Mesendoderm (in vitro differentiated cells): ENCODE measurements at places on chromosomes 13 and 19.

DNA sequence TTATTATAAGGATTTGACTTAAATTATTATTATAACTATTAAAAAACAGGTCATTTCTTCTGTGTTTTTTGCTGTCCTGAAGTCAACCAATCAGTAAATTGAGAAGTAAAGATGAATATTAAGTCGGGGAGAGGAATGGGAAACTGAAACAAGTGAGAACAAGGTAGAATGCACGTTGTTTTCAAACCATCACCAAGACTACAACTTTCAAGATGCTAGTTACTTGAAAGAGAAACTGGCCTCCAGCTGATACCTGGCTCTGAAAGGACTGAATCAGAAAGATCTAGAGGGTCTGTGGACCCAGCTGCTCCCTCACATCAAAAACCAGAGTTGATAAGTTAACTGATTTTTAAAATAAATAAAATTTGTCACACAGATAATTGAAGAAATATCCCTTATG lies 1301.5 kb upstream of the ATXN8OS start:
- DNase-seq = no peak

DNA sequence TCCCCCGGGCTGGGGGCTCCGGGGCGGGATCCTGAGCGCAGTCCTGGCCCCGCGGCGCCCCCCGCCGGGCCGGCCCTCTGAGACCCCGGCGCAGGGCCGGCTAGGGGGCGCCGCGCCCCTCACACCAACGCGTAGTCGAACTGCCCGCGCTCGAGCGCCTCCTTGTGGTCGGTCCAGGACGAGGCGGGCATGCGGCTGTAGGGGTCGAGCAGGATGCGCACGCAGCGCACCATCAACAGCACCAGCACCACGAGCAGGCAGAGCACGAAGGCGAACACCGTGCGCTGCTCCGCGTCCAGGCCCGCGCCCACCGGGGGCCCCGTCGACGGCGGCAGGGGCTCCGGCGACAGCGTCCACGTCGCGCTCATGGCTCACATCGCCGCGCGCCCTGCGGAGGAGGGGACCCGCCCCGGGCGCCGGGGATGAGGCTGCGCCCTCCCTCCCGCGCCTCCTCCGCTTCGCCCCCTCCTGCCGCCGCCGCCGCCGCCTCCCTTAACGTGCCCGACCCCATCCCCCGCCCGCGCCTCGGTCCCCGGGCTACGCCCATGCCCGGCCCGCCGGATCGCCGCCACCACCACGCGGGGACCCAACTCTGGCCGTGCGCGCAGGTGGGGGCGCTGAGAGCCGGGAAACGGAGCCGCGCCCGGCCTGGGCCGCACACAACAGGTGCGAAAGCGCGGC lies 624 bp downstream of the CTXN1 start:
- DNase-seq = peak; percentile 91

- DNase-seq = no peak
Observed at GRCh38 chr13:48318821-48319511, 15.4 kb downstream of the RB1 start.

DNA sequence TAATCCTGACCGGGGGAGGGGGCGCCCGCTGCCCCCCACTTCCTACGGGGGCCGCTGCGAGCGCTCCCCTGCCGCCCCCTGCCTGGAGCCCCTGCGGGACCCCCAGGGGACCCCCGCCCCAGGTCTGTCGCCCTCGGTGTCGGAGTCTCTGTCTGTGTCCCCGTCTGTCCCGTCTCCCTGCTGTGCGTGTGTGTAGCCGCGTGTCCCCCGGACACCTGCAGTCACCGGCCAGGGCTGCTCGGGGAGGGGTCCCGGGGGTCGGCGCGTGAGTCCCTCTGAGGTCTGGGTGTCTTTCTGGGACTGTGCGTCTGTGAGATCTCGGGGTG lies 7.7 kb upstream of the NFIC start:
- no peak for DNase-seq

DNA sequence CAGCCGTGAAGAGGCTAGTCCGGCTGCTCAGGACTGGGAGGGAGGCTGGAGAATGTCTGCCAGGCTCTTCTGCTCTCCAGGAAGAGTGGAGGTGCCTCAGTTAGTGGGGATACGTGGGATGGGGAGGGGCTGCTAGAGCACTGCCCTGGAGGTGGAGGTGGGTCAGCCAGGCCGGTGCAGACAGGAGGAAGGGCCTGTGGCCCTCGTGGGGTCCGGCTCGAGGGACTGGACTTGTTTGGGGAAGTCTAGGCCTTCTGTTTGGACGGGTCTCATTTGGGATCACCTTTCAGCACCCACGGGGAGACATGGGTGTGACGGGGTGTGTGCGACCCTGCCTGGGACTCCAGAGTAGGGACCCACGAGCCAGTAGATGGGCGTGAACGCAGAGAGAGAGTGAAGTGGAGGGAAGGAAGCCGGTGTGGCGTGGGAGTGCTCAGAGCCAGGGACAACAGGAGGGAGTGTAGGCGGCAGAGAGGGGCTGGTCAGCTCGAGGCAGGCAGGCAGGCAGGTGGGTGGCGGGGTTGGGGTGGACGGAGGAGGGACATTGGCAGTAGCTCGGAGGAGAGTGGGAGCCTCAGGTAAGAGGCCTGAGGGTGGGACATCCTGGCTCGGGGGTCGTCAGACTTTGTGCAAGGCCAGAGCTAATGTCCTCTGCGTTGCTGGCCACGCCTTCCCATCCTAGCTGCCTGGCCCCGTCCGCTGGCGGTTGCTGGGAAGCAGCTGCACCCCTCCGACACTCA lies 11.5 kb downstream of the EPN1 start:
- no peak for DNase-seq

- DNase-seq = no peak
Observed at GRCh38 chr13:32713397-32713796, 127.1 kb downstream of the PDS5B start.

- DNase-seq = peak; percentile 67
Observed at GRCh38 chr19:10885201-10886169, 14.1 kb downstream of the CARM1 start.

DNA sequence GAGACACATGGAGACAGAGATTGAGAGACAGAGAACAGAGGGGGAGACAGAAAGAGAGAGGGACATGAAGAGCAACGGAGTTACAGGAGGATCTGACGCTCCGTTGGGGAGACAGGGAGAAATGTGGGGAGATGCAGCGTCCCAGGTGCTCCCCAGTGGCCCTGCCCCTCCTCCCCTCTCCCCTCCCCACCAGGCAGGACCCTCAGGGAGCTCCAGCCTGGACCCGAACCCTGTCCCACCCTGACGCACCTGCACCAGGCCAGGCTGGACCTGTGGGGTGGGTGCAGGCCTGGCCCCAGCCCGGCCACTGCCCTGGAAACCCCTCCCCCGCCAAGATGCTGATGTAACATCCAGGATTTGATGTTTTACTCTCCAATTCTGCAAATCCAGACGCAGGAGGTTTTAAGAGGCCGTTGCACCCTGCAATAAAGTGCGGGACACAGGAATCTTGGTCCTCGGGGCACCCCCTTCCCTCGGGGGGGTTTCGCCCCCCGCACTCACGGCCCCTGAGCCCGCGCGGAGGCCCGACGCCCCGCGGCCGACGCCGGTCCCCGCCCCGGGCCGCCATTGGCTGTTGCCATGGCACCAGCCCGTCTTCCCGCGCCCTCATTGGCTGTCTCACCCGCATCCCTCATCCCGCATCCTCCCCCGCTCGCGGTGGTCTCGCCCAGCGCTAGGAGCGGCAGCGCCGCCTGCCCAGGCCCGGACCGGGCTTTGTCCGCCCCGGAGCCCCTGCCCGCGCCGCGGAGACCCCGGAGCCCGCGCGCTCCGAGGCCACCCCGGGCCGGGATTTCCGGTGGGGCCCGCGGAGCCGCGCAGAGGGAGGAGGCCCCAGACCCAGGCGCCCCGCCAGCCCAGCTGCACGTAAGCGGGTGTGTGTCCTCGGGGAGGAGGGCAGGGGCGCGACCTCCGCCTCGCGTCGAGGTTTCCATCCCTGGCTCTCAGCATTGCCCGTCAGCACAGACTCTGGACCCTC lies at the start of gene APC2:
APC2 (plus strand) TSS at position 655 of the 976 bp plus-strand sequence. CDS start 2,881 bp downstream, outside the sequence.
- peak; percentile 73 for DNase-seq

DNA sequence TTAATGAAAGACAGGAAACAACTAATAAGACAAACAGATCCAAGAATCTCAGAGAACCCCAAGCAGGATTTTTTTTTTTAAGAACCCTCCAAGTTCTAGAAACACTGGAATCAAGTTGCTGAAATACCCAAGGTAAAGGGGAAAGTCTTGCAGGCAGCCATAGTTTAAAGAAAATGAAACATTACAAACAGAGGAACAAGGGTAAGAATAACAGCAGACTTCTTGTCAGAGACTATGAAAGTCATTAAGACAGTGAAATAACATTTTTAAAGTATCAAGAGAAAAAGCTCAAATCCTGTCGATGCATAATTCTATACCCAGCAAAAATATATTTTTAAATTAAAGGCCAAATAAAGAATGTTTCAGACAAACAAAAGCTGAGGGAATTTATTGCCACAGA lies 67.1 kb downstream of the WASF3 start:
- DNase-seq = no peak

- peak; percentile 95 for DNase-seq
Observed at GRCh38 chr19:47863514-47863936, 4.5 kb downstream of the TPRX2 start.

DNA sequence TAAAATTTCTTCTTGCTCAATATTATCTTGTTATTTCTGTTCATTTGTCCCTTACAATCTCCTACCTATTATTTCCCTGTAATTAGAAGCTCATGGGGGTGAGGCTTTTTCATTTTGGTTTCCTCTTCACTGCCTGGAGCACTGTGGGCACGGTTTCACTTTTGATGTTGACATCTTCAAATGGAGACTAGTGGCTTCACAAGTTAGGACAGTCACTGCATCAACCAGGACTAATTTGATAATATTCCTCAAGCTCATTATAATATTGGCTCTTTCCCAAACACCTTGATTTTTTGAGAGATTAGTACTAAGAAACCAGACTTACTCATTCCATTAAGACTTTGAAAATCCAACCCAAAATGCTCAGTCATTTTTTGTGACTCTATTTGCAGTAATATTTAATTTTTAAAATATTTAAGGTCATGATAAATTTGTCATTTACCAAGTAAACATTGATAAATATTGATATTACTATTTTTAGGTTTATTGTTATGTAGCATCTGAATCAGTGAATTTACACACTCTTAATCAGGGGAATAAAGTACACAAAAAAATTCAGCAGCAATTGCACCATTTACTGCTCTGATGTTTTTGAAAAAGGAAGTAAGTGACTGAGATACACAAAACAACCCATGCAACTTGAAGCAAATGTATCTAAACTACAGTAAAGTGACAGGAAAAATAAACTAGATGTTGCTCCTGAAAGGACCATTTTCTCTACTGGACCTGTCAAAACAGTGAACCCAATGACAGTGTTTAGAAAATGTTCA lies 28.8 kb upstream of the RCBTB2 start:
- DNase-seq = no peak

DNA sequence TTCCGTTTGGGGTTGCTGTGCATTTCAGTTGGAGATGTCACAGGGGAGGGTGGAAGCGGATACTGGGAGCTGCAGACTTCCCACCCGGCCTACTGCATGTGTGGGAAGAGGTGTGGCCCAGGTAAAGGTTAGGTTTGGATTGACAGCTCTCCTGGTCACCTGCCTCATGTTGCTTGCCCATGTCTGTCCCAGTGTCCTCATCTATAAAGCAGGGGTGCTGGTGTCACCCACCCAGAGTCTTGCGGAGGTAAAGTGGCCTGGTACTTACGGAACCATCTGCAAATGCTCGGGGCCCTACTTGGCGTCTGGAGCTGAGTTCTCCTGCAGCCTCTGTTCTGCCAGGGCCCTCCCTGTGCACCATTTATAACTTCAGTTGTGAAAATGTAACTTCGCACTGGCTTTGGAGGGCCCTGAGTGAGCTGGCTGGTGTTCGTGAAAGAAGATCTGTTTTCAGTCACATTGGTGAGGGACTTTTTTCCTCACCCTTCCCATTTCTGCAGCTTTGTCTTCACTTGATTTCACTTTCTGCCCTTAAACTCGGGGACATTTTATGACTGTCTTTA lies 65.1 kb upstream of the TEX29 start:
- DNase-seq = no peak

DNA sequence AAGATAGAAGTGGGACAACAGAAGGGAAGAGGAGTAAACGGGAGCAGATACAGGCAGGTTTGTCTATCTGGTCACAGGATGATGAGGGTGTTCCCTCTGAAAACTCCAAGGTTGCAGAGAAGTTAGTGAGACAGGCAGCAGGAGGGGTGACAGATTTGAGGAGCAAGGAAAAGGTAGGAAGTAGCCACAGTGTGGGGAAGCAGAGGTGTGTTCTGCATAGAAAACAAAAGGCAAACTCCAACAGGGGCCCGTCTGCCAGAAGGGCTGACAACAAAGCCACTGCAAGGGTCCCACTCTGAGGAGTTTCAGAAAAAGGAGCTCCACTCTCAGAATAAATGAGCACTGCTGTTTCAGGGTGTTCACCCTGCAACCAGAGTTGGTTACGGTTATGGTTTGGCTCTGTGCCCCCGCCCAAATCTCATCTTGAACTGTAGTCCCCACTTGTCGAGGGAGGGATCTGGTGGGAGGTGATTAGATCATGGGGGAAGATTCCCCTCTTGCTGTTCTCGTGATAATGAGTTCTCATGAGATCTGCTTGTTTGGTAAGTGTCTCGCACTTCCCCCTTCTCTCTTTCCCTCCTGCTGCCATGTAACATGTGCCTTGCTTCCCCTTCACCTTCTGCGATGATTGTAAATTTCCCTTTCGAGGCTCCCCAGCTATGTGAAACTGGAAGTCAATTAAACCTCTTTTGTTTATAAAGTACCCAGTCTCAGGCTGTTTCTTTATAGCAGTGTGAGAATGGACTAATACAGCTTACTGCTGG lies 32.1 kb downstream of the SMAD9 start:
- peak; percentile 69 for DNase-seq

DNA sequence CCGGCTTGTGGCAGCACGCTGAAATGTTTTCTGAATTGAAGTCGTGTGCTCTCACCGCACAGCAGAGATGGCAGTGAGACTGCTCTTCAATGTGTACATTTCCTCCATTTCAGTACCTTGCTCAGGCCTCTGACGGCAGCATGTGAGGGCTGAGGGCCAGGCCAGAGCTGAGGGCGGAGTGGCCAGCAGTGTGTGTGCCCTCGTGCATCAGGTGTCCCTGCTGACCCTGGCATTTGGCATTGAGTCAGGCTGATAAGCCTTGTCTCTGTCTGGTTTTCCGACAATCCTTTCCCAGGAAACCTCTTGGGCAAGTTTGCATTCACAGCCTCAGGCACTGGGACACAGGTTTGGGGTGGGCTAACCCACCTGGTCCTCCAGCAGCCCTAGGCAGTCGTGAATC lies 62.3 kb downstream of the EFNB2 start:
- peak; percentile 29 for DNase-seq

- peak; percentile 40 for DNase-seq
Observed at GRCh38 chr19:29084266-29084665, 128.7 kb downstream of the UQCRFS1 start.

GRCh38 chr13:84211048-84211447 lies 328.8 kb upstream of the SLITRK1 start:
- DNase-seq = no peak

DNA sequence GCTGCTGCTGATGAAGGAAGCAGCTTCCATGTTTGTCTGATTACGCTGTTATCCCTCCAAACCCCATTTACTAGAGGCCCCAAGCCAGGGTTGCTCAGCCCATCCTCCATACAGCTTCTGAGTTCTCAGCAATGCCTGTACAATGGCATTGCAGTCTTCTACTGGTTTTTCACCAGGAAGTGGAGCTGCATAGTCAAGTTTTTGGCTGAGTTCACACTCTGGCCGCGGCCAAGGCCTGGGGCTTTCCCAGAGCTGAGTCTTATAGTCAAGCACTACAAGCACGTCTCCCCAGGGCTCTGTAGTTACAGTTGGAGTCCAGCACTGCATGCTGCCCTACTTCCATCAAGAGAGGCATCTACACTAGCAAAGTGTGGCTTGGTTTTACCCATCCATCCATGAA lies 182.5 kb downstream of the POU4F1 start:
- DNase-seq = no peak
